ENCODE measurements at places on chromosomes 3 and 15. TPM values are rescaled to one million over a fixed set of nuclear protein-coding genes. Genes with fewer than 3 reads are reported as not detected.

DNA sequence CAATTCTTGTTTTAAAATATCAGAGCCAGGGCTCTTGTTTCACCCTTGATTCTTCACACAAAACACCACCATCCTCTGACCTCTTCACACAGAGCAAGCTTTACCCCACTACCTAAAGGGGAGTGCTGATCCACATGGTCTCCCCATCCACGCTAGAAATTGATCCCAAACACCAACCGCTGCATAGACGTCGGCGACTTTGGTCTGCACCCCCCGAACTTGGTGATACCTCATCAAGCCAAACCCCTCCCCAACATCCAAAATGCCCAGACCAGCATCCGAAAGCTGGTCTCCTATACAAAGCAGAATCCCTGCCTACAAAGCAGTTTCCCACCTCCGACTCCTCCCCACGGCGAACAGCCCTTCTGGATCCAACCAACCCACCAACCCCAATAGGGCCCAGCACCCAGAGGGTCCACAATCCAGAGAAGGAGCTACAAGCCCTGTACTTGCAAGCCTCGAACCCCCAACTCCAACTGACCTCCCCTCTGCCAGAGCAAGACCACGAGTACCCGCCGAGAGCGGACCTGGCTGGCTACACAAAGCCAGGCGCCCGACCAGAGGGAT lies 25.8 kb upstream of the MTHFS start:
- H3K27me3 ChIP-seq: no peaks in the 10 kb centered on the region
- DNase-seq: no peak
- no peaks in the 10 kb centered on the region for H3K36me3 ChIP-seq
- peaks cover 16% of the 10 kb centered on the region for H3K4me1 ChIP-seq

- no peaks in the 10 kb centered on the region for H3K27me3 ChIP-seq
- H3K27ac ChIP-seq: no peak overlapping the region
- no peaks in the 10 kb centered on the region for H3K4me1 ChIP-seq
- no peaks in the 10 kb centered on the region for H3K36me3 ChIP-seq
Measured at GRCh38 chr3:143502081-143502480, 346.2 kb downstream of the SLC9A9 start.

- no peaks in the 10 kb centered on the region for H3K27me3 ChIP-seq
- no peak overlapping the region for H3K27ac ChIP-seq
- no peak for DNase-seq
- H3K4me3 ChIP-seq: no peak overlapping the region
- no peaks in the 10 kb centered on the region for H3K4me1 ChIP-seq
Measured at GRCh38 chr3:195698647-195699387, 22.0 kb upstream of the MUC20 start.

DNA sequence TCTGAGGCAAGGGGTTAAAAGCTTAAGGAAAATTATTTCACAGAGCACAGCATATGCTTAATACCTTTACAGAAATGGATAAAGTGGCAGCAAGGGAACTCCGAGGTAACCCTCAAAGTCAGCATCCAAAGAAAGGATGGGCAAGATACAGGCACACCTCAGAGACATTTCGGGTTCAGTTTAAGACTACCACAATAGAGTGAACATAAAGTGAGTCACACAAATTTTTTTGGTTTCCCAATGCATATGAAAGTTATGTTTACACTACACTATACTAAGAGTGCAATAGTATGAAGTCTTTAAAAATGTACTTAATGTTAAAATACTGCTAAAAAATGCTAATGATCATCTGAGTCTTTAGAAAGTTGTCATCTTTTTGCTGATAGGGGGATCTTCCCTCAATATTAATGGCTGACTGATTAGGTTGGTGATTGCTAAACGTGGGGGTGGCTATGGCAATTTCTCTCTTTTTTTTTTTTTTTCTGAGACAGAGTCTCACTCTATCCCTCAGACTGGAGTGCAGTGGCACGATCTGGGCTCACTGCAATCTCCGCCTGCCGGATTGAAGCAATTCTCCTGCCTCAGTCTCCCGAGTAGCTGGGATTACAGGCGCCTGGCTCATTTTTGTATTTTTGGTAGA lies 10.0 kb downstream of the UBR1 start:
- DNase-seq: no peak
- no peak overlapping the region for H3K4me3 ChIP-seq
- H3K4me1 ChIP-seq: peaks cover 23% of the 10 kb centered on the region
- no peaks in the 10 kb centered on the region for H3K27me3 ChIP-seq
- H3K27ac ChIP-seq: no peak overlapping the region
- peaks cover 16% of the 10 kb centered on the region for H3K36me3 ChIP-seq

GRCh38 chr3:115658032-115658336 lies 34.7 kb downstream of the GAP43 start:
- H3K27ac ChIP-seq: peak overlapping the region; percentile 96
- H3K4me1 ChIP-seq: peaks cover 22% of the 10 kb centered on the region
- peak overlapping the region; percentile 60 for H3K4me3 ChIP-seq

GRCh38 chr3:39668420-39668819 lies 141.0 kb upstream of the MYRIP start:
- no peaks in the 10 kb centered on the region for H3K27me3 ChIP-seq
- no peak overlapping the region for H3K27ac ChIP-seq
- H3K4me3 ChIP-seq: no peak overlapping the region
- no peak for DNase-seq
- no peaks in the 10 kb centered on the region for H3K36me3 ChIP-seq
- H3K4me1 ChIP-seq: no peaks in the 10 kb centered on the region

DNA sequence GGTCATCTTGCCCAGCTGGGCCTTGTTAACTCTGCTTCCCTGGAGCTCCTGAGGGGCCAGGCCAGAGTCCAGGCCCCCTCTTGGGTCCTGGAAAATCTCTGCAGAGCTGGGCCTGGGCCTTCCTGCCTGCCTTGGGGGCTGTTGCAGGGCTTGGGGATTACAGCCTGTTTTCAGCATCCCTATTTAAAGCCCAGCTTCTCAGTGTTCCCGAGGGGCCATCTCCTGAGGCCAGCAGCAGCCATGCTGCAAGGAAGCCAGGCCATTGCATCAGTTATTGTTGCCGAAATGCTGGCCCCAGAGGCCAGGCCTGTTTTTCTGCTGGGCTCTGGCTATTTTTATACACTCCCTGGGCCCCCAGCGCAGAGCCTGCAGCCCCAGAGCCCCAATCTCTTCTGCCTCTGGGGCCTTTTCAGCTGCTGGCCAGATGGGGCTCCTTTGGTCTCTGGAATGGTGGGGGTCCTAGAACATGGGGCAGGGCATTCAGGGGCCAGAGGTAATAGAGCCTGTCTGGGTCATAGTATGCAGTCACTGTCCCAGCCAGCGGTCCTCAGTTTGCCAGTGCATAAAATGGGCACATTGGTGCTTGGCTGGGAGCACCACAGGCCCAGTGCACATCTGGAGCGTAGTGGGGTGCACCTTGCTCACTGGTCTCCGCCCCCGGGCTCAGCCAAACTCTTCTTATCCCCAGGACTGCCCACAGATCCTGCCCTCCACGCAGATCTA lies 28.5 kb downstream of the PLXNA1 start:
- DNase-seq: no peak
- peaks cover 4% of the 10 kb centered on the region for H3K36me3 ChIP-seq

Gene CCDC80
- 201 TPM for total RNA-seq

Gene PLSCR5
- not detected for total RNA-seq

Gene ADAMTS17
- 1.4 TPM for total RNA-seq

Gene CCDC9B
- 70.3 TPM for total RNA-seq

Gene SMCO1
- total RNA-seq: not detected

Gene ZNF621
- total RNA-seq: 17.5 TPM
